ENCODE measurements at places on chromosomes 3 and 15.

DNA sequence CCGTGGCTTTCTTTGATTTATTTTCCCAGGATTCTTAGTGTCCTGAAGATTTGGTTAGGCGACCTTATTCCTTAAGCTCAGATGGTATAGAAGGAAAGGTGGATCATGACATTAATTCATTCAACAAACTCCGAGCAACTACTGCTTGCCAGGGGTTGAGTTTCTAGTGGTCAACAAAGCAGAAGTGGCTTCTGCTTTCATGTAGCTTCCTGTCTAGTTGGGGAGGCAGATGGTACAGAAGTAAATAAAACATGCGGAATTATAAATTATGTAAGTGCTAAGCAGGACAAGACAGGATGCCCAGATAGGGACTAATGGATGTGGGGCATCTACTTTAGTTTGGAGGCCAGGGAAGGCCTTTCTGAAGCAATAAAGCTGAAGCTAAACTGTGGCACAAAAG, 15.6 kb downstream of the EEFSEC start:
- DNase-seq: no peak

DNA sequence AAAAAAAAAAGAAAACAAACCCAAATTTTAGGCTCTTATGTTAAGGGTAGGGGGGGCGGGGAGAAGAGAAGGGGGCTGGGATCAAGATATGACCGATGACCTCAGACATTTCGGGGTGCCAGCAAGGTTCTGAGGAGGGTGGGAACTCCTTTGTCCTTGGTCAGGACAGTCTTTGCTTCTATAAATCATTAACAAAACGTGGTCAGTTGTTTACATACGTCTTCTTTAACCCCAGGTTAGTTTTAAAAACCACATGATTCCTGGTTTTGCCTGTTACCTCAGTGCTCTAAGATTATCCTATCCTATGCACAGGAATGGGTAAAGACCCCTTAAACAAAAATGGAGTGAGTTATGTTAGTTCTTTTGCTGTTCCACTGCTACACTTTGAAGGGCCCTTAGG, 285.5 kb downstream of the GABRG3 start:
- no peak for DNase-seq

GRCh38 chr3:33773637-33774036, 24.8 kb upstream of the PDCD6IP start:
- no peak for DNase-seq

DNA sequence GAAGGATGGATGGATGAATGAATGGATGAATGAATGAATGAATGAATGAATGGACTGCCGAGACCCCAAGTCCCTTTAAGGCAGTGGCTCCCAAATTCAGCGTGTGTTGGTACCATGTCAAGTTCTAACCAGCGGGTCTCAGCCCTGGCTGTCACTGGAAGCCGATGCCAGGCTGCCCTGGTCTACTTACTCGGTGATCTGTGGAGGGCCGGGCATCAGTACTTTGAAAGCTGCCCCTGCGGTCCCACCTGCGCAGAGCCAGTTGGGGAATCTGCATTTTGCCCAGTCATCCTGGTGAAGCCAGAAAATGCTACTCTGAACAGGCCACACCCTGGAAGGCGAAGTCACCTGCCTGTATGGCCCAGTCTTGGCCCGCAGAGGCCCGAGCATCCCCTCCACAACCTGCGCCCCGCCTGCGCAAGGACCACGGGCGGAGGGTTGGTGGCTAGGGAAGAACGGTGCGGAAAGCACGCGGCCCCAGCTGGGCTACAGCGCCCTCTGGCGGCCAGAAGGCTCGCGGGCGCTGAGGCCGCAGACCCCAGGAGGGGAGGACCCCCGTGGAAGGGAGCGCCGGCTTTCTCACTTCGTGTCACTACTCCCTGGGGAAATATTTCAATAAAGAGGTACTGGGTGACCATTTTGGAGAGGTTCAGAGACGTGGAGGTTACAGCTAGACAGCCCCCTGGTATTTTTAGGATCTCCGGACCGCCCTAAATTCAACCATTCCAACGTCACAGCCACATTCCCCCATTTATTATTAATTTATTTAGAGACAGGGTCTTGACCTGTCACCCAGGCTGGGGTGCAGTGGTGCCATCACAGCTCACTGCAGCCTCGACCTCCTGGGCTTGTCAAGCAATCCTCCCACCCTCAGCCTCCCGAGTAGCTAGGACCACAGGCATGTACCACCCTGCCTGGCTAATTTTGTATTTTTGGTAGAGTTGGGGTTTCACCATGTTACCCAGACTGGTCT, 34.9 kb downstream of the PRKCD start:
- peak; percentile 69 for DNase-seq

DNA sequence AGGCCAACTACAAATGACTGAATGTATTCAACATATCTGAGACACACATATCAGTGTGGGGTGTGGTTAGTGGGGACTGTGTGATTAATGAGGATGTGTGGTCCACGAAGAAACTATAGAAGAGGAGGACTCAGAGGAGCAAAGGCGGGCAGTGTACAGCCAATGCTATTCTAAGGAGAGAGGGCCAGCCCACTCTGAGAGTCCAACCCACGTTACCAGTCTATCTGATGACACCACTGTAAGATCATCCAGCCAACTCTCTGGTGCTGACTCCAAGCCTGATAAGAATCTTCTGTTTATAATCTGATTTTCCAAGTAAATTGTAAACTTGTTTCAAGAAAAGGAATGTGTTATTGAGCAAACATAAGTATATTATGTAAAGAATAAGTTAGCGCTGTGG, 47.2 kb downstream of the MCF2L2 start:
- no peak for DNase-seq

- DNase-seq: no peak
These were observed 195.0 kb upstream of the EPHA3 start for GRCh38 chr3:88912294-88912877.

DNA sequence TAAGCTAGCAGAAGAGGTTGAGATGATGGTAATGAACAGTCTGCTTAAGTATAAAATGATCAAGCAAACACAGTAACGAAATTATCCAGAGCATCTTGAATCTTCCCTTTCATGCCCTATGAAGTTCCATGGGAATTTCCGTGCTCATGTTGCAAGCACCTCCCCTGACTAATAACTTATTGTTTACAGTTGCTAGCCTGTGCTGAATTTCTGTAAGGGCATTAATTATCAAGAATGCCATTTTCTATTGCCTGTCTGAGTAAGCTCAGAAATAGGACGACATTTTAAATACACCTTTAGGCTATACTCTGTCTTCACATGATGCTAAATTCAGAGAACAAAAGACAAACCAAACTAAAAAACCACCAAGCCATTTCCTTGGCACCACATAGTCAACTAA, 257.5 kb upstream of the LRTM1 start:
- no peak for DNase-seq

DNA sequence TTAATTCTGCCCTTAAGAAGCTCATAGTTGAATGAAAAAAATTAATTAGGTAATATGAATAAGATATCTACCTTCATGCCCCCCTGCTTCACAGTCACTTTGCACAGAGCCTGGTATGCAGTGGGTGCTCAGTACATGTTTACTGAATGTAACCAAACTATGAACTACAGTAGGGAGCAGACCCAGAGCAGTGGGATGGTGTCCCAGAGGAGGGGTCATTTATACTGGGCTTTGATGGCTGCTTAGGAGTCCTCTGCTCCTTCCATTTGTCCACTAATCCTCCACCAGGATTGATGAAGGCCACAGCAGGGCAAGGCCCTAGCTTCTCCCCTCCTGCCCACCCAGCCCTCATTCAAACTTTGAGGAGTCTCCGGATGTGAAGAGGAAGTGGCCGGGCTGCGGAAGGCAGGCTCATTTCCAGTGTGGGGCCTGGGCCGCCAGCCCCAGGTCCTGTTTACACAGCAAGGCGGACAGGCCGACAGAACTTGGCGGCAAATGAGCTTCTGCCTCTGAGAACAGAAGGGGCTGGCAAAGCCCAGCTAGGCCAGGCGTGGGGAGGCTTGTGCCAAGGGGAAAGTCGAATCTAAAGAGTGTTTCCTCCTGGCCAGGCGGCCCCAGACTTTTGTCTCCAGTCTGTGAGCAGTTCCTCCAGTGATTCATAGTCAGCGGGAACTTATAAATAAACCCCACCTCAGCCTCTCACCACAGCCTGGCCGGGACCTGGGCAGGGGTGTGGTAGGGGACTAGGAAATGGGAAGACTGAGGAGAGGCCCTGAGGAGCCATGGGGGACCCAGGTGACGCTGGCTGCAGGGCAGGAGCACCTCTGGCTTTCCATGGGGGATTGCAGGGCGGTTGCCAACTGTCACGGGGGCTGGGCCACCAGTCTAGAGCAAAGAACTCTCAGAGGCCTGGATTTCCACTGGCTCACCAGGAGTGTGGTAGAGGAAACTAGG, 51.6 kb upstream of the LCTL start:
- DNase-seq: peak; percentile 96

- no peak for DNase-seq
These were observed 3.3 kb upstream of the WNT5A start for GRCh38 chr3:55490276-55490913.

DNA sequence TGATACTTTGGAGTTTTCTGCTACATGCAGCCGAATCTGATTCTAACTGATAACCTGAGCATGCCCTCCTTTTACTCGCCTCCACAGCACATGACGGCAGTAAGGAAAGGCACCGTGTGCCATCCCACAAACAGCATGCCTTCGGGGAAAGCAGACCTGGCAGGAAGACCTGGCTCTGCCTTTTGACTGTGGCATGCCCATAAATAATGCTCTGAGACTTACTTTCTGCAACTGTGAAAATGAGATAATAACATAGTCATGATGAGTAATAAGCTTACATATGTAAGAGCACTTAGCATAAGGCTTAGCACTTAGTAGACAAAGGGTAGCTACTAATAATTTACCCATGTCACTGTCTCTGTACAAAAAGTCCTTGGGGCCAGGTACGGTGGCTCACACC, 32.9 kb downstream of the MTHFS start:
- DNase-seq: no peak

- DNase-seq: no peak
These were observed 69.6 kb downstream of the PLOD2 start for GRCh38 chr3:146091397-146091796.

GRCh38 chr15:45635191-45635638, 386 bp downstream of the SQOR start:
- DNase-seq: peak; percentile 73

DNA sequence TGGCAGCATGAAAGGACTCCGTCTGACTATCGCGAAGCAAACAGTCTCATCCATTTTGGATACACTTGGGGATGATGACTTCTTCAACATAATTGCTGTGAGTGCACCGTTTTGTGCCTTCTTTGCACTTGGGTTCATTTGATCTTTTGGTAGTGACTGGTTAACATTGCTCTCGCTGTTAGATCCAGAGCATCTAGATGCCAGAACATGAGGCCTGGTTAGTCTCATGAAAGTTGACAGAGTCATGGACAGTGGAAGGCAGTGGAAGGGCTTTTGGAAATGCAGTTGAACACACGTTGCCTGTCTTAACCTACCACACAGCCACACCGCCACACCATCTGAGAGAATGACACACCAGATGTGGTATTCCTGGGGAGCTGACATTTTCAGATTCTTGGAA, 357.9 kb downstream of the LRTM1 start:
- DNase-seq: no peak

DNA sequence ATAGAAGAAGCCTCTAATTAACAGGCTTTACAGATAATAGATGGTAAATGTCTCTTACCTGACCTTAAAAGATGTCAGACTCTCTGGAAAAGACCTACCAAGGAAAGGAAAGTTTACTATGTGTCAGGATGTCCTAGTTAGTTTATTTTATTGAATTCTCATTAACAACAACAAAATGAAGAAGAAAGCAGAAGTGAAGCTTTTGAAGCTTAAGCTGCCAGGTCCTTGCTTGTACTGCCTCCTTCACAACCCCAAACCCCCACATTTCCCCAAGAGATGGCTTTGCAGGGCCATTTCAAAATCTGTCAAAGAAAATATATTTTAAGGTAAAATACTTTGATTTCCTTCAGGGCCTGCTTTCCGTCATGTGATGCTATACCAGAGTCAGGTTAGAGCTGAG, 798.4 kb downstream of the TUSC7 start:
- no peak for DNase-seq

DNA sequence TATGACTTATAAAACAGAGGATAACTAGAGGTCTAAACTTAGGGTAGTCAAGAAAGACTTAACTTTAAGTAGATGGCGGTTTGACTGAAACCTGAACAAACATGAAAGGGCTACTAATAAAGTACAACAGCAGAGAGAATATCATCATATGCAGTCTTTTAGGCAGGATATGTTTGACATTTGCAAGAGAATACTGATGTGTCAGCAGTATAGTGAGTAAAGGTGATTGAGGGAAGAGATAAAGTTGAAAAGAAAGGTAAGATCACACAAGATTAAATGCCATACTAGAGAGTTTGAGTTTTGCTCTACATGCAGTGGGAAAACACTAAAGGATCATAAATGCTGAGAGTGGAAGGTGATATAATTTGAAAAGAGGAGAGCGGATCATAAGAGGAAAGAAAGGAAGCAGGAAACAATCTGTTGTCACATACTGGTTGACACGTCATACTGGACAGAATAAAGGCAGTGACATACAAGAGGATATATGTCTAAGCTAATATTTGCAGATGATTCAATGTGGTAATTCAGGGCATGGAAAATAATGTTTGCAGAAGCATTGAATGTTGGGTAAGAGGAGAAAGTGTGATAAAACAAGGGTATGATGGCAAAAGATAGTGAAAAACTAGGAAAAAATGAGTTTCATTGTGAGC, 223.0 kb downstream of the EPHA6 start:
- DNase-seq: no peak

DNA sequence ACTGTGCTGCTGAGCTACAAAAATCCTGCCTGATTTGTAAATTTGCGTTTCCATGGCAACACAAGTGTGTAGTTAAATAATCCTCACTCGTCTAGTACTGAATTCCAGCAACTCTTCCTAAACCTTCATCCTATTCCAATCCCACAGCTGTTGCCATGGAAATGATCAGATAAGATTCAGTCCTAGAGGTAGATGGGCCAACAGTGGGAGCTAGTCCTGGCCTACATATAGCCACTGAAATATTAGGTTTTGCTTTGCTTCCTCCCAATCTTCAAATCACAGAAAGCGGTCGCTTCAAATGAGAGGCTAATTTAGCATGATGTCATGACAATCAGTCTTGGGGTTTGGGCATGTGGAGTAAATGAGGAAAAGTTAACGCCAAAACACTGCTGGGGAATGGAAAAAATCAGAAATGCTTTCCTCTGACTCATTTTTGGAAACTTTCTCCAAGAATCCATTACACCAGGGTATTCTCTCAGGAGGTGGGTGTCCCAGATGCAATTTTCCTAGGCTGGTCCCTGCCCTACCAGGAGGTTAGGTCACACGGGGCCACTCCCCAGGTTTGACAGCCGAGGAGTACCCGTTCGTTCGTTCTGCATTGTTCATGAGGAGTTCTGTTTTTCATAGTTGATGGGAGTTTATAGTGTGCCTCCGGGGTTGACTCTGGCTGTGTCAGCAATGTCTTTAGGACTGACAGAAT, 159.2 kb upstream of the SLCO3A1 start:
- DNase-seq: no peak

- peak; percentile 49 for DNase-seq
These were observed 268.4 kb upstream of the ROPN1 start for GRCh38 chr3:124260206-124260915.

DNA sequence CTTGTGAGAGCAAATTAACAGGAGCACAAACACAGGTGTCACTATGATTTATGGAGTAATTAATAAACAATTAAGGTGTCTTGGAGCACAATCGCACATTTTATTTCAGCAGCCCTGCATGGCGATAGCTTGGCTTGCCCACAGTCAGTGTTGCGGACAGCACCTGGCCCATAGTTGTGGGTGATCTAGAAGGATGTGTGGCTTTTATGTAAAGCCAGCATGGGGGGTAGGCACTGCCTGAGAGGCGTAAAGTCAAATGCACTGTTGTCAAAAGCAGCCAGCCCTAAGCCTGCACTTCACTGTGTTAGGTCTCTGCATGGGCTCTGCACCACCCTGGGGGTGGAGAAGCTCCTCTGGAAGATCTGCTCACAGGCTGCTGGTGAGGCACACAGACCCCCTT, 177.4 kb upstream of the PPP2R3A start:
- no peak for DNase-seq
